ENCODE measurements at places on chromosomes 16 and 17. TPM values are rescaled to one million over a fixed set of nuclear protein-coding genes. Genes with fewer than 3 reads are reported as not detected.

The SLC6A4 gene
- polyA plus RNA-seq, result 0.42 TPM

The CCDC200 gene
- 0.26 TPM for polyA plus RNA-seq

The CRYM gene
- polyA plus RNA-seq, result not detected

The CLEC3A gene
- not detected for polyA plus RNA-seq

The TSR3 gene
- polyA plus RNA-seq, result 34.1 TPM

The ASPHD1 gene
- 11.9 TPM for polyA plus RNA-seq

The TRPV3 gene
- 0.99 TPM for polyA plus RNA-seq

The CLCN7 gene
- polyA plus RNA-seq, result 41.9 TPM

The ATP2A1 gene
- polyA plus RNA-seq, result 0.49 TPM

The CCL23 gene
- polyA plus RNA-seq, result 0.46 TPM

The TBC1D3C gene
- polyA plus RNA-seq, result 0.05 TPM

The ULK2 gene
- 5.1 TPM for polyA plus RNA-seq

The CBX8 gene
- polyA plus RNA-seq, result 4.5 TPM

The MYLK3 gene
- polyA plus RNA-seq, result 0.11 TPM

Measured in pancreas (tissue), 10 donors.